ENCODE measurements at places on chromosomes 3 and 15.
A peak's percentile ranks its signal among the peaks of the same experiment; 100 is the strongest.

DNA sequence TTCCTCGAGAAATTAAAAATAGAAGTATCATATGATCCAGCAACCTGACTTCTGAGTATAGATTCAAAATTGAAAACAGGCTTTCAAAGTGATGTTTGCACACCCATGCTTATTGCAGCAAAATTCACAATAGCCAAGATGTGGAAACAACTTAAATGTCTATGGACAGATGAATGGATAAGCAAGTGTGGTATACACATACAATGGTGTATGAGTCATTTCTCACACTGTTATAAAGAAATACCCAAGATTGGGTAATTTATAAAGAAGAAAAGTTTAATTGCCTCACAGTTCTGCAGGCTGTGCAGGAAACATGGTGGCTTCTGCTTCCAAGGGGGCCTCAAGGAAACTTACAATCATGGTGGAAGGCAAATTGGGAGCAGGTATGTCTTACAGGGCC lies 100.8 kb downstream of the KLF13 start:
- no peak for DNase-seq

DNA sequence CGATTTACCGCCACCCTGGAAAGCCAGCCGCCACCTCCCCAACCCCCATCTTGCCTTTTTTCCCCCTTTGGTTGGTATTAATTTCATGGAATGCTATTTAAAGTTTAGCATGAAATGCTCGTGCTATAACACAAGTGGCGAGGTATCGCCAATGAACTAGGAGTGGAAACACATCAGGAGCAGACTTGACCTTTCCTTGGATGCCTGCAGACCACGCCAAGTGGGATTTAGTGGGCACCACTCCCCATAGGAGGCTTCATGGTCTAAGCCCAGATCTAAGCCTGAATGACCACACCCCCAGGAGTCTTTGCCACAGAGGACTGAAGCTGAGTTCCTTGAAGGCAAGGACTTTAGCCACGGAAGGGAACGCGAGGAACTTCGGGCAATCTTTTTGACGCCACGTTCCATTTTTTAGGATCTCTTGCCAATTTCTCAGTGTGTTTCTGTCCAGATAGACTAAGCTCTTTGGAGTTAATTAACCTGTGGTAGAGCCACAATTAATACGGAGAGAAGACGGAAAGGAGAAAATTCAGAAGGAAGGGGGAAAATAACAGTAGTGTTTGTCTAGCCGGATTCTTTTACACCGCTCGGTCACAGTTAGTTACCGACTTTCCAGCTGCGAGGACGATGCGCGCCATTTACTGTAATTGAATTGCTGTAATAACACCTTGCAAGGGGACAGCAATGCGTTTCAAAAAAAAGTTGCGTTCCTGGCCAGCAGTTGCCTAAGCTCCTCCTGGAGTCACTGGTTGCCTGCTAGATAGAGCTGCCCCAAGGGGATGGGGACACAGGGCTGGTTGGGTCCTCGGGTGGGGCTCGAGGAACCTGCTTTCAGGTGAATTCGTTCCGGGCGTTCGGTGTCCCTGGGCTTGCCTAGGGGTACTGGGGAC lies 37.1 kb downstream of the NR2F2 start:
- no peak for DNase-seq

- DNase-seq: no peak
These were observed 204.1 kb downstream of the STXBP5L start for GRCh38 chr3:121111914-121112612.

- DNase-seq: peak; percentile 15
These were observed 68.0 kb downstream of the ATP2B2 start for GRCh38 chr3:10437272-10437994.

DNA sequence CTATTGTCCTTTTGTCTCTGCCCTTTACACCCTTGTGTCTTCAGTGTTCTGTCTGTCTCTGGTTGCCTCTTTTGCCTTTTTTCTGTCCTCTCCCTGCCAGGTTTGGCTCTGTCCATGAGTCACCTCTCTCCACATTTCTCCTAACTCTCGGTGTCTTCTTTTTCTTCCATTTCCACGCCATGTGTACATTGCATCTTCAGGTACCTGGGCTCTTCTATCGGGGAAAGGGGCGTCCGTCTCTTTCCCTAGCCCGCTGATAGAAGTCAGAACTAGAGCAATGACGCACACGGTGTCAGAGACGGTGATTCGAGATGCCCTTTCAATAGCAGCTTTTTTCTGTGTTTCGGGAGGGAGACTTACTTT lies 641 bp downstream of the OPA1 start:
- DNase-seq: no peak
